Endothelial cell of umbilical vein (primary cell): ENCODE measurements at places on chromosomes 2 and 18.

GRCh38 chr2:219486380-219486959 is 12.2 kb upstream of the GMPPA start:
- DNase-seq: no peak

DNA sequence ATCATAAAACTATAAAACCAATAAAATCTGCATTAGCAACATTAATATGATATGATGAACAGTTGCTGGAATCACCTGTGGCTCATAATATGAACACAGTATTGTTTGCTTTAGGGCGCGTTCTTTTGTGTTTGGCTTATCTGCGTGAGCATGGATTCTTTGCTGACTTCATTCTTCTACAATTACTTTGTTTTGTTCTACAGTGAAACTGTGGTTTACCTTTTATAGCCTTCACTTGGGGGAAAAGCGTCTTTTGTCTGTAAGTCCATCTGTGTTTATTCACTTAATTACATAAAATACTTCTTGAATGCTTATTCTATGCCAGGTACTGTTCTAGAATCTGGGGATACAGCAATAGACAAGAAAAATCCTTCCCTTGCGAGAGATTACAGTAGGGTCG is 74.0 kb upstream of the SEC11C start:
- no peak for DNase-seq

DNA sequence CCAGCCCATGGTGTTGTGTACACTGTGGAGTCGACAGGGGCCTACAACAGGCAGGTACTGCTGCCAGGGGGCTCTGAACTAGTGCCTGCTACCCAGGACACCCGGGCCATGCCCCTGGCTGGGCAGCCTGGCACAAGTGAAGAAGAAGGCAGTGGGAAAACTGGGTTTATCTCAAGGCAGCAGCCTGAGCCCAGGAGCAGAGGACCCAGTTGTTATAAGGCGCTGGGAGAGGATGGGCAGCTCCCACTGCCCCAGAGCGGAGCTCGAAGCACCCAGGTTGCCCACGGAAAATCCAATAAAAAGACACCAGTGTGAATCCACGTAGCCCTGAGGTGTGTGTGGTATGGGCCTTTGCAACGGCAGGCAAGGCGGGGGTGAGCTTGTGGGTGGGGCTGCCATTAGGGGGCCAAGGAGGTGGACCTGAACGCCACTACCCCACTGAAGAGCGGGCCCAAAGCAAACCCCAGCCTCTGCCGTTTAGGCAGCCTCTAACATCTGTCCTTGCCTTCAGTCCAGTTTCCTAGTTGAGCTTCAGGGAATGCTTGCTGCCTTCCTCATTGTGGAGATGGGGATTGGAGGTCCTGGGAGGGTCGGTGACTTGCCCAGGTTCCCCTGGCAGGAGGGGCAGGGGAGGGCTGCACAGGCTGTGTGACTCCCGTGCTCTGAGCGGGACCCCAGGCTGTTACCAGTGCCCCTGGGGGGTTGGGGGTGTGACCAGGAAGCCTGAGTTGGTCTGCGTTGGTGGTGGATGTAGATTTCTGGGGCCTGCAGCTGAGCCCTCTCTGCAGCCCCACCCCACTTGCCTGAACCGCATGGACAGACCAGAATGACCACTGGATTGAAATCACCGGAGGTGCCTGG is 16.0 kb downstream of the ARID5A start:
- no peak for DNase-seq

GRCh38 chr2:97713296-97714083 is at the start of gene ZAP70:
ZAP70 (plus strand) TSS chr2:97713576; CDS start chr2:97724037, 10,461 bp downstream.
- DNase-seq: no peak

DNA sequence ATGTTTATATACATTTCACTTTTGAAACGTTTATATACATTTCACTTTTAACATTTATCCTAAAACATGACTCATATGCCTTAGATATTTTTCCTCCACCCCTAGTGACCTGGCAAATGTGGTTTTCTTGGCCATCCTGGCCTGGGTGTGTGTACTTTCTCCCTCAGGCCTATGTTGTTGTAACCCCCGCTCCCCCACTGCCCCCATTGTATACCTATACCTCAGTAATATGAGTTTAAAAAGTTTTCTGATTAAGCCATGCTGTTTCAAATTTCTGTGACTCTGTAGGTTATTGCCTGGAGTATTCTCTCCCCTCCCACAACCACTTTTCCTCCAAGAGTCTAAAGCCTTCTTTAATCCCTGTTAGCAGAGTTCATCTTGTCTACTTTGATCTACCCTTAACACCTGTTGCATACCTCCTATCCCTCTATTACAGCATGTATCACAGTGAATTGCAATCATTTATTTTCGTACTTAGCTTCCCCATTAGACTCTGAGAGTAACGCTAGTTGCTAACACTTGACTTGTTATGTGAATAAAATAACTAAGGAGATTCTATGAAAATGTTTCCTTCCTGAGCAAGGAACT is 67.9 kb downstream of the LCLAT1 start:
- DNase-seq: no peak

DNA sequence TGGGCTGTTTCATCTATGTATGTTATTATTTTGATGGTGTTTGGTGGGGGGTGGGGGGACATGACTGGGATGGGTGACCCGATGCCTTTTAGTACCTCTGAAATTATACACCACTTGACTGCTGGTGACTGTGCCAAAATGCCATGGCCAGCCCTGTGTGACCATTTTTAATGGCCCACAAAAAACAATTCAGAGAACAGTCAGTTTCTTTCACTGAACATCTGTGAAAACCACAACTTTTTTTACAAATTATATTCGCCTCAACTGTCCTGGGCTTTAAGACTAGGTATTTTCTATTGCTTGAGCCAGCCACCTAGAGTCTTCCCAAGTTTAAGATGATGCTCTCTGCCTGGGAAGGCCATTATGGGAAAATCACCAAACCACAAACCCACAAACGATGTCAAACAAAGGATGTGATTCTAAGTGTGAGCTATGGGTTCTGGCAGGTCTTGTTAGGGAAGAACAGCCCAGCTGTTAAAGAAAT is 33.9 kb downstream of the FN1 start:
- no peak for DNase-seq

DNA sequence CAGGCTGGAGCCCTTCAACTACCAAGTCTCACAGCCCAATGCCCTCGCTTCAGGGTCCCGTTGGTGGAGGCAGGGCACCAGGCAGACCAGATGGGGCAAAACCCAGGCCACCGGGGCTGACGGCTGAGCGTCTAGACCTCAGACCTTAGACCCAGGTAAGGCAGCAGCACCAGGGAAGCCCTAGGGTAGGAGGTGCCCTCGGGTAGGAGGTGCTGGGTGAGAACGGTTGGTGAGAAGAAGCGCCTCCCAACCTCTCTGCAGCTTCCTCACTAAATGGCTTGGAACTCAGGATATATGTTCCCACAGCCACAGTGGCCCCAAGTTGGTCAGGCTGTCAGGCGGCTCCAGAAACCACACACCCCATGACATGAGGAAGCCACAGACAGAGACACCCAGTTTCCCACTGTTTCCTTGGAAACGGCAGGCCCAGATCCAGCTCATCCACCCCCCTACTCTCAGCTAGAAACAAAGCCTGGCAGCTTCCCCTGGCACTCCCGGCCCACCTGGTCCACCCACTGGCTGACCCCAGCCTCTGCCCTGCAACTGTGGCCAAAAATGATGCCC is 13.1 kb upstream of the MLPH start:
- no peak for DNase-seq

DNA sequence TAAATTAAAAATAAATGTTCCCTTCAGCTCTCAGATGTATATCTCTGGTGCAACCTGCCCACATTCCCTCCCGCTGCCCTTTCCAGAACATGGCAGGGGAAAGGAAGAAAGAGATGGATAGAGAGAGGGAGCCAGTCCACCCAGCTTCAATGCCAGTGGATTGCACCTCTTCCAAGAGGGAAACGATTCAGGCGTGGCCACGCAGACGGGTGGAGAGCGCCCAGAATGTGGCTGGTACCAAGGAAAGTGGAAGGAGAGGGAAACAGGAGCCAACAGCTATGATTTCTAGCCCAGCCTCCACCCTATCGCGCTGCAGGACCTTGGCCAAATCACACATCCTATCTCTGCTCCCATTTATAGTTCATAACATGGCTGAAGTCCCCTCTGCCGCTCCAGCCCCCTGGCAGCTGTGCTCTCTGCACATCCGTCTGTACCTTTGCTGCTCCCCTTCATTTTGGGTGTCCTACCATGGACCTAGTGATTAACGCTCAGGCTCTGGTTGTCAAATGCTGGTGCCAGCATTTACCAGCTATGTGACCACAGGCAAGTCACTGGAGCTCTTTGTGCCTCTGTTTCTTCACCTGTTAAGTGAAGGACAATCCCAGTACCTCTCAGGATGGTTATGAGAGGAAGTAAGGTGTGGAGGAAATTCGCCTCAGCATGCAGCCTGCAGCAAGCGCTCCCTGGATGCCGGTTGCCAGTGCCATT is 66.5 kb downstream of the SFXN5 start:
- DNase-seq: no peak

DNA sequence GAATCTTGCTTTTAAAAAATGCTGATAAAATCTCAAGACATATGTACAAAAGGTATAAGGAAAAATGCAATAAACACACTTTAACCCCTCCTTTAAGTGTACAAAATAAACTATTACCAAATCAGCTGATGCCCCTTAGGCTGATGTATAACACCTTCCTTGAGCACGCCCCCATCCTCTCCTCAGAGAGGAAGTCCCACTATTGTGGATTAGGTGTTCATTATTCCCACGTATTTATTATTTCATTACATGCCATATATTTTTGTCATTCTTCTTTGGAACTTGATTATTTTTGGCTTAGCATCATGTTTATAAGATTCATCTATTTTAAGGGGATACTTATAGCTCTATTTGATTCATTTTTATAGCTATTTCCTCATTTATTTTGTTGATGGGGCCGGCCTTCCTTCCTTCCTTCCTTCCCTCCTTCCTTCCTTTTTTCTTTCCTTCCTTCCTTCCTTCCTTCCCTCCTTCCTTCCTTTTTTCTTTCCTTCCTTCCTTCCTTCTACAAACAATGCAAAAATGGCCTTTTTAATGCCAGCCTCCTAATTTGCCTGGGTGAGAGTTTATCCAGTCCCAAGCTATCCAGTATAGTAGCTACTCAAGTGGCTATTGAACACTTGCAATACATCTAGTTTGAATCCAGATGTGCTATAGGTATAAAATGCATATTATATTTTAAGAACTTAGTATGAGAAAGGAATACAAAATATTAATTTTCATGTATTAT is 4.0 kb downstream of the SERPINB13 start:
- DNase-seq: no peak

DNA sequence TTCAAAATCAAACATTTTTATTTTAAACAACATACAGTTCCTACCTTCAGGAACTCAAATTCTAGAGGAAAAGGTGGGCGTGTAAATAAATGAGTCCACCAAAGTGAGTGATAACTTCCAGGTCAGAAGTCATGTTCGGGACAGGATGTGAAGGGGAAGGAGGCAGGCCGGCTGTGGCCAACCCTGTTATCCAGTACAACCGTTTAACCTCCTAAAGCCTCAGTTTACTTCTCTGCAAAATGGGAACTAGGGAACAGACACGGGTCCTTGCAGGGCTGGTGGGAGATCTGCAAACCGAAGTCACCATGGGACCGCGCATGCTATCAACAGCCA is 373 bp downstream of the EIPR1 start:
- DNase-seq: no peak

- DNase-seq: no peak
Observed at GRCh38 chr2:119688616-119689015, 9.6 kb downstream of the TMEM177 start.

DNA sequence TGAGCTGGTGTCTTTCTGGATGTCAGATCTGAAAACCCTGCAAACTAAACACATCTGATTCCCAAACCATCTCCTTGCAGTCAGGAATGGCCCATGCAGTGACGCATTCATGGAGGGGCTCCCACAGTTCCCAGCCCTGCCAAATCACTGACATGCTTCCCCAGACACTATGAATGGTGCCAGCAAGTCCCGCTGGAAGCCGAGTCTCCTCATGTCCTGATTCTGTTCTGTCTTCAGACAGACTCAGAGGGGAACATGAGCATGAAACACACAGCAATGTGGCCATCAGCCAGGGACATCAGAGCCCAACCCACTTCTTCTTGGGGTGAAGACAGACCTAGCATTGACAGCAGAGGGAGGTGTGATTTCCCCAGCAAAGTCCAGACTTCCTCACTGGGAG is 83.7 kb downstream of the TTC32 start:
- no peak for DNase-seq

- no peak for DNase-seq
Observed at GRCh38 chr2:7146151-7146550, 228.9 kb downstream of the RNF144A start.

- peak; percentile 77 for DNase-seq
Observed at GRCh38 chr2:231191896-231192872, 6.2 kb upstream of the ARMC9 start.

DNA sequence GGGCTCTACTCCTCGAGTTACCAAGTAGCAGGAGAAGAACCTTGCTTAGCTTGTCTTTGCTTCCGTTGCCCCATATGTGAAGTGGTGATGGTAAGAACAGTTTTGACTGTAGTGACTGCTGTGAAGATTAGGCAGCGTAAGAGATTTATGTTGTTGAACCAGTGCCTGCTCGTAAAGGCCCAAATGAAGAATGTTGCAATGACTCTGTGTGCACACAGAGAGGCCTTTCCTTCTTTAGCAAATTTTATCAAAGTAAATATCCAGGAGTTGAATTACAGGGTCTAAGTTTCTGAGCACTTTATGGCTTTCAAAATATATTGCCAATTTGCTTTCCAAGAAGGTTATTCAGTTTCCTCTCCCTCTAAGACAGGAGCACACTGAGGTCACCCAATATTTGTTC is 14.5 kb downstream of the NTSR2 start:
- no peak for DNase-seq

- DNase-seq: no peak
Observed at GRCh38 chr2:96801786-96802595, 14.1 kb upstream of the CNNM3 start.

- peak; percentile 24 for DNase-seq
Observed at GRCh38 chr18:8800445-8800844, 95.1 kb downstream of the MTCL1 start.

GRCh38 chr2:121005453-121005852 is 269.8 kb downstream of the GLI2 start:
- DNase-seq: no peak

GRCh38 chr18:45252474-45252873 is 362.8 kb upstream of the SLC14A2 start:
- no peak for DNase-seq

DNA sequence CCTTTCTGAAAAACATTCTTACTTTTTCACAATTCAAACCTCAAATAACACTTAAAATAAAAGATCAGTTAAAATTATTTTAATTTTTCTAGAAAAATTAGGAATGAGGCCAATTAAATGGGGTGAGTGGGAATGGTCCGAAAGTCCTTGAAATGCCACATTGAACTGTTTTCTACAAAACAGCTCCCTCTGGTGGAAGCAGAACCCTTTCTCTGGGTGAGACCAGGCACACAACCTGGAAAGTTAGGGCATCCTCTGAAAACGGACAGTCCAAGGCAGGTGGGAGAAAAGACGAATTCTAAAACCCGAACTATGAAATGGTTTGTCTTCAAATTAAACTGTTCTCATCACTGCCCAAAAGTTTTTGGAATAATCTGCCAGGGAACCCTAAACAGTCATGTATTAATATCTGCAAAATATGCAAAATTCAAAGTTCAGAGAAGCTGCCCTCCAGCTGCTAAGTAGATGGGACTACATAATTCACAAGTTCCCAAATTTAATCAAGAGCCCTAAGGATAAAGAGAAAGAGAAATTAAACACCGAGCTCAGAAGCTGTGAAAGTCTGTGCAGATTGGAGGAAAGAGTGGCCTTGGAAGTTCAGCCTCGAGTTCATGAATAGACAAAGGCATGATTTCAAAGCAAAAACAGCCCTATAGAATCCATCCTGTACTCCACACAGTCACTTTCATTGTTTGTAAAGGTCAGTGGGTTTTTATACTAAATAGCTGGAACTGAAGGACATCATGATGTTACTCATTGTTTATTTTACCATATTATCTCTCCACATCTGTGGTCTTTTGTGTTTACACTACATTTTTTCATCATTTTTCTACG is 108.3 kb downstream of the PIEZO2 start:
- DNase-seq: peak; percentile 64
